ENCODE measurements at places on chromosomes 7 and 10.

DNA sequence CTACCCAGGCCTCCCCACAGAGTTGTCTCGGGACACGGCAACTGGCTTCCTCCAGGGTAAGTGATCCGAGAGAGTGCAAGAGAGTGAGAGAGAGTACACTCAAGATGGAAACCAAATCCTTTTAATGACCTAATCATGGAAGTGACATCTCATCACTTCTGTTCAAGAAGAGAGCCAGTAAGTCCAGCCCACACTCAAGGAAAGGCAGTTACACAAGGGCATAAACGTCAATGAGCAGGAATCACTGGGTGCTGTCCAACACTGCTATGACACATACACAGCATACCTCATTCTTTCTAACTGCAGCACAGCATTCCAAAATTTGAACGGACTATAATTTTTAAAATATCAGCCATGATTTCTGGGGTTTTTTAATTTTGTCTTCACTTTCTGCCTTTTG lies 29.3 kb upstream of the OSBPL3 start:
- no peak for DNase-seq

GRCh38 chr7:55261386-55261770 lies 103.8 kb upstream of the LANCL2 start:
- DNase-seq, result no peak

- no peak for DNase-seq
Observed at GRCh38 chr10:29081951-29082685, 206.8 kb upstream of the LYZL1 start.

GRCh38 chr7:36448781-36449379 lies 59.2 kb downstream of the ANLN start:
- no peak for DNase-seq

- DNase-seq, result no peak
Observed at GRCh38 chr7:11895337-11895736, 63.3 kb upstream of the THSD7A start.

DNA sequence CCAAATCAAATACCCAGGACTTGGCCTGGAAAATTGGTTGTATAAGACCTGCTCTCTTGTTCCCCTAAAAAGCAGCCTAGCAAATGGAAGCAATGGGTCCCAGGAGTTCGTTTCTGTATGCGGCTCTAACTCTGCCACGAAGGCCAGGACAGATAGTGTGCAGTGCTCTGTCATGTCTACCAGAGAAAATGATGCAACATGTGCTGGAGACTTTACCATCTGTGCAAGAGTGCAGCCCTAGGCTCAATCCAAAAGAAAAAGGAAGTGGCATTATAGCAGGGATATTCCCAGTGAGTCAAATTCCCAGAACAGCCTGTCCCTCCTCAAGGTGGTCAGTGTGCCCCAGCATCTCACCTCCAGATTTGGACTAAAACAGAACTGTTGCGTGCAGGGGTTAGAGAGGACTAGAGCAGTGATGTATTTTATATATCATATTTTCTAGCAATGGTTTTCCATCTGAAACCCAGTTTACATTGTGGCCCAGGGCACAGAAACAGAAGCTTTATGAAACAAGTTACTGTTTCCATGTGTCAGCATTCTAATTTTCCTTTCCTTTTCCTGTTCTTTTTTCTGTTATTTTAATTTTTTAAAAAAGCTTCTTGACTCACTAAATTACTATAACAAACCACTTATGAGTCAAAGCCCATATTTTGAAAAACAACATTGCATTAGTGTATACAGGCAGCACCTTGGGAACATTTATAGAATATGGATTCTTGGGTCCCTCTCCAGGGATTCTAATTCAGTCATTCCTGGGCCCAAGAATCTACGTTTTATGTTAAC lies 311.2 kb downstream of the RNLS start:
- no peak for DNase-seq

- DNase-seq, result no peak
Observed at GRCh38 chr10:5813091-5813340, 218 bp downstream of the GDI2 start.

- no peak for DNase-seq
Observed at GRCh38 chr7:95602421-95602820, 6.1 kb upstream of the PDK4 start.

- no peak for DNase-seq
Observed at GRCh38 chr10:43225787-43226153, 41.1 kb downstream of the RASGEF1A start.

DNA sequence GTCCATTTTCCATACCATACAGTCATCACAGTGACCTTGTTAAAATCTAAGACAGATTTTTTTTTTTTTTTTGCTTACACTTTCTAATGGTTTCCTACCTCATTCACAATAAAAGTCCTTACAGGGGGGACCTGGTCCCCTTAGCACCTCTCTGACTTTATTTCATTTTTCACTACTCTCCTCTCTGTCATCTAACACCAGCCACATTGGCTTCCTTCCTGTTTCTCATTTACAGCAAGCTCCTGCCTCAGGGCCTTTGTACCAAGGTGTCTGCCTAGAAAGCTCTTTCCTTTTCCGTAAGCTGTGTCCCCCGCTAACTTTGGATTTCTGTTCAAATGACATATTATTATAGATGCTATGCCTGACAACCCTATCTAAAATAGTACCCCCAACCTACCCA lies 27.7 kb downstream of the CC2D2B start:
- DNase-seq, result no peak

GRCh38 chr10:119020627-119020946 lies 8.9 kb upstream of the NANOS1 start:
- DNase-seq, result no peak

GRCh38 chr10:112213098-112213823 lies 29.7 kb upstream of the GPAM start:
- DNase-seq, result no peak

DNA sequence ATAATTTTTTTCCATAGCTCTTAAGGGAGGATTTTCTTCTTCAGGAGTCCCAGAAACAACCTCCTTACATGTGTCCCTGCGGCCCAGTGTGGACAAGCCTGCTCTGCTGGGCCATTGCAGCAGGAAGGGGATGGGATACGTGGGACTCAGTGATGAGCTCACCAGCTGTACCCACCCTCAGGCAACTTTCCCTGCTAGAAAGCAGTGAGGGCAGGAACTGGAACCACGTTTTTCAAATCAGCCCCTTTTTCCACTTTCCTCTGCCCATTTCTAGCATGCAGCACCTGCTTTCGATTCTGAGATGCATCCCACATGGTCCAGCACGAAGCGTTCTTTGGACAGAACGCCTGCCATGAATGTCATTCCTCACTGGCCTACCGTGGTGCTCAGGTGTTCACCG lies 232.7 kb downstream of the KLF6 start:
- no peak for DNase-seq
